ENCODE measurements at places on chromosomes 12 and 14.
A peak's percentile ranks its signal among the peaks of the same experiment; 100 is the strongest.

DNA sequence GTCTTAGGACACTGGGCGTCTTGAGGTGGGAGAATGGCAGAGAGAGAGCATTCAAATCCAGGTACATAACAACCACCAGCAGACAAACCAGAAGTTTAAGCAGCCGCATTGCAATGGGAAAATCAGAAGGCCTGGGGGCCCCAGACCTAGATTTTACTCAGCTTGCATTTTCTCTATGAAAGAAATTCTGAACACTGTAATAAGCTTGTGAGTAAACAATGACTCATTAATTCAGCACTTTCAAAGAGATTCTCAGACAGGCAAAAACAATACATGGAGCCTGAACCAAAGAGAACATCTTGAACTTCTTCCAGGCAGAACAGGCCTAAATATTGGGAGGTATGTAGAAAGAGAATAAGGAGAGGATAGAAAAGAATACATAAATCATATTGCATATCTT is 69.8 kb upstream of the IFNG-AS1 start:
- no peak for DNase-seq

- no peak for DNase-seq
Measured at GRCh38 chr12:128810182-128811127, 13.3 kb downstream of the SLC15A4 start.

DNA sequence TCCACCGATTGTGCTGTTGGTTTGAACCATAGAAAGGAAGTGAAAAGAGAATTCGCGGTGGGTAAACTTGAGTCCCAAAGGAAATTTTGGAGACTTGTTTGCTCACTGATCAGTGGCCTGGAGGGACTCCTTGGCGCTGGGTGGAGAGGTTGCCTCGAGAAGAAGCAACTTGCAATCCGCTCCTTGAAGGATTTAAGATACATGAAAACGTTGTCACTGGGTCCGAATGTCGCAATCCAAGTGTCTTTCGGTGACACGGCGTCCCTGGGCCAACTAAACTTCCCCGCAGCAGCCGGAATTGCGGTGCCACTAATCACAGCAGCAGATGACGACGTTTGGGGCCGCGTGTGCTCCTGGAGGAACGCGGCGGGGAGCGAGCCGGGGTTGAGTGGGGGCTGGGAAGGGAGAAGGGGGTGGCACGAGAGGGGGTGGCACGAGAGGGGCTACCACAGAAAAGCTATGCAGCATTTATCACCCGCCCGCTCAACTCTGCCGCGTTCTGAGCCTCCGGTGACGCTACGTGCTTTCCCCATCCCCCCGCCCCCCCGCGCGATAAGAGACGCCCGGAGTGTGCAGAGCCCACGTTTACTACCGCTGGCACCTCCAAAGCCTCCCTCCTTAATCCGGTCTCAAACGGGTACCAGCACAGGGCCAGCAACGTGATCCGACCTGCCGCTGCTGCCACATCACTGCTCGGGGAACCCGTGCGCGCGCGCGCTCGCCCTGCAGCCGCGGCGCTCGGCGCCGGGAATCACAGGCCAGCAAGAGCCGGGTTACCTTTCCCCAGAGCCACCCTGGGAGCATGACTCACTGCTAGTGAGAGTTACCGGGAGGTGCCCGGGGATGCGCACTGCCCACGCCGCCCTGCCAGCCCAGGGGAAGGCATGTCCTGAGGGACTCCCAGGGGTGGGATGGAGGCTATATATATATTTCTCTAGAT is 833 bp upstream of the BHLHE41 start:
- DNase-seq = peak; percentile 88

- DNase-seq = peak; percentile 95
Measured at GRCh38 chr12:122064780-122065588, 13.6 kb upstream of the MLXIP start.

- no peak for DNase-seq
Measured at GRCh38 chr14:86521031-86521730, 991.2 kb downstream of the FLRT2 start.

GRCh38 chr14:33259764-33260163 is 321.1 kb downstream of the NPAS3 start:
- no peak for DNase-seq

DNA sequence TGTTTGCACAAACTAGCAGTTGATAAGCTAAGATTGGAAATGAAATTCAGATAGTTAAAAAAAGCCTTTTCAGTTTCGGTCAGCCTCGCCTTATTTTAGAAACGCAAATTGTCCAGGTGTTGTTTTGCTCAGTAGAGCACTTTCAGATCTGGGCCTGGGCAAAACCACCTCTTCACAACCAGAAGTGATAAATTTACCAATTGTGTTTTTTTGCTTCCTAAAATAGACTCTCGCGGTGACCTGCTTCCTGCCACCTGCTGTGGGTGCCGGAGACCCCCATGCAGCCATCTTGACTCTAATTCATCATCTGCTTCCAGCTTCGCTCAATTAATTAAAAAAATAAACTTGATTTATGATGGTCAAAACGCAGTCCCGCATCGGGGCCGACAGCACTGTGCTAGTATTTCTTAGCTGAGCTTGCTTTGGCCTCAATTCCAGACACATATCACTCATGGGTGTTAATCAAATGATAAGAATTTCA is 335.6 kb downstream of the TMEM121 start:
- peak; percentile 57 for DNase-seq
